ENCODE measurements at places on chromosomes 2 and 18. TPM values are rescaled to one million over a fixed set of nuclear protein-coding genes. Genes with fewer than 3 reads are reported as not detected.

Gene MEP1B
- total RNA-seq: not detected

Gene VWA3B
- total RNA-seq: not detected

Gene HSPE1
- total RNA-seq: 292 TPM

Gene SLC4A5
- 0.17 TPM for total RNA-seq

- DNase-seq: no peak
Observed at GRCh38 chr2:195473862-195474261, 183.2 kb upstream of the SLC39A10 start.

DNA sequence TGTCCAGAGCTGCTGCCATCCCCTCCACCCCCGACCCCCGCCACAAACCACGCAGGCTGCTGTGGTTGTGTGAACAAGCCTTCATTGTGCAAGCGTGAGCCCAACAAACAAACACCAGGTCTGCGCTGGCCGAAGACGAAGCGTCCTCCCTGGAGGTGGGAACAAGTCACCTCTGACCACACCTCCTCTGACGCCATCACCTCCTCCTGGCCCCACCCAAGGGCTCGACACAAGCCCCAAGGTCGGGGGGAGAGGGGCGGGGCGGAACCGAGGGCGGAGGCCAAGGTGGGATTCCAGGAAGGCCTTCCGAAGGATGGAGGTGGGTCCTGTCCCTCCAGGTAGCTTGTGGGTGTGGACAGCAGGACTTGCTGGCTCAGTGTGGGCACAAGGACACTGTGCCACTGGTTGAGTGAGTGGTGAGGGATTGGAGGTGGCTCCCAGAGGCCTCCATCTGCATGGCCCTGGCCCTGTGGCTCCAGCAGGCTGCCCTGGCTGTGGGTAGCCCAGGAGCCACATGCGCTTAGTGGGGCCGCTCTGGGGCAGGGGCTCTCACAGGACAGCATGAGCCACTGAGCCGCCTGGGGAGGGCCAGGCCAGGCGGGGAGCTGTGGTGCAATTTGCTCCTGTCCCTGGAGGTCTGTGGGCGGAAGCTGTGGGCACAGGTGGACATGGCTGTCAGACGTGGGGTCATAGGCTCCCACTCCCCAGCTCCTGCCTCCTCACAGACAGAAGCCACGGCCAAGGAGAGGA is 7.4 kb upstream of the GPR17 start:
- no peak for DNase-seq

DNA sequence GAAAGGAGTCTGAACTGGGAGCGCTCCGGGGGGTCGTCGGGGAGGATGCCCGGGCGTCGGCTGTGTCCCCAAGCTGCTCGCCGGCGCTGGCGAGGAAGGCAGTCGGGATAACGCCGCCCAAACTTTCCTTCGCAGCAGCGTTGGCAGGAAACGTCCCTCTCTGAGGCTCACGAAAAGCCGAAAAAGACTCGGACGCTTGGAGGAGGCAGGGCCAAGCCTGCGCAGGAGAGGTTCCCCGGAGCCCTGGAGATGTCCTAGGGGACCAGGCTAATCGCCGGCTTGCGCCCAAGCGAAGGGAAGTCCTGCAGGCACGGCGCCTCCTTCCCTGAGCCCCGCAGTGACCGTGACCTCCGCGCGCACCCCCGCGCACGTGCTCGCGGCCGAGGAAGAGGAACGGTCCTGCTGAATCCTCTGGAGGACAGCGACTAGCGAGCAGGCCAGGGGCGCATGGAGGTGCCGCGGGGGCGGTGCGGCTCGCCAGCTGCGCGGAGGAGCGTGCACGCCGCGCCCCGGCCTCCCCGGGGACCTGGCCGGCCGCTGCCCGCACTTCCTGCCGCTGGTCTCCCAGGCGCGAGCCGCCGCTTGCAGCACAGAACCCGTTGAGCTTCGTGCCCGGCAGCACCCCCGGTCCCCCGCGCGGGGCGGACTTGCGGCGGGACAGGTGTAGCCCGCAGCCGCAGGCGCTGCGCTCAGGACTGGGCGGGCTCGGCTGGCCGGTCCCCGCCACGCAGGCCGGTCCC is at the start of gene SH3RF3:
TSS of gene SH3RF3 (plus strand) at position 590 of the 740 bp plus-strand sequence.
- DNase-seq: peak; percentile 31

DNA sequence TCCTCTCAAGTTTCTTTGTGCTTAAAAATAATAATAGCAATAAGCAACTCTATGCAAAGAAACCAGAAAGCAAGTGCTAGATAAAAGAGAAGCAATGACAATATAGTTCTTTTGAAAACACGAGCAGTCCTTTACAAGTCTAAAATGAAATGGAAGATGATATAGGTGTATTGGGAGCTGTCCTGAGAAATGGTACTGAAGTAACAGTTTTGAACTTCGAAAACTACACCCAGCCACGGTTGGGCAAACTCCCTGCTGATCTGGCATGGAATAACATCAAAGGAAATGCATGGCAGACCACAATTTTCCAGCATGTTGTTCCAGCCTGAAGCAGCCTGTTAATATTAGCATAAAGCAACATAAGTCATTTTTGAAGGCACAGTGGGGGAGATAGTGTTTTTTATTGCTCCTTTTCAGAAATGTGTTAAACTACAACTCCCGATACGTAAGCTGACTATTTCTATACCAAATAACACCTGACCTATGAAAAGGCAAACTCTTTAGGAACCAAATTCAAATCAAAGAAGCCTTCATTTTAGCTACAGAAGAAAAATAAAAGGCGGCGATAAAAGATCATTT is 596.1 kb upstream of the KLHL29 start:
- no peak for DNase-seq

- DNase-seq: no peak
Observed at GRCh38 chr2:198102856-198103255, 298.5 kb downstream of the PLCL1 start.

DNA sequence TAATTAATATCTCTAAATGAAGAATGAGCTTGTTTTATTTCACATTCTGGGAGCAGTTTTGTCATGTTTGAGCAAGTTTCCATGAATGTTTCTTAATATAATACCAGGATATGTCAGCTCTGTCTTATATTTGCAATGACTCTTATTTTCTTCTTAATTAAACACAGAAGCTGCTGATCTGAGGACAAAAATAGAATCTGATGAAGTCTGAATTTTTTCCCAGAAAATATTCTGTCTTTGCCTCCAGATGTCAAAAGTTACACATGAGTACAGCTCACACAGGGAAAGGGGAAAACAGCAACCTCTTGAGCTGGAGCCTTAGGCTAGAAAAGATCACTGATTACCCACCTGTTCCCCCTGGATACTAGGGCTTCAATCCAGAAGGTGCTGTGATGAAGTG is 606.6 kb upstream of the SYT4 start:
- no peak for DNase-seq

DNA sequence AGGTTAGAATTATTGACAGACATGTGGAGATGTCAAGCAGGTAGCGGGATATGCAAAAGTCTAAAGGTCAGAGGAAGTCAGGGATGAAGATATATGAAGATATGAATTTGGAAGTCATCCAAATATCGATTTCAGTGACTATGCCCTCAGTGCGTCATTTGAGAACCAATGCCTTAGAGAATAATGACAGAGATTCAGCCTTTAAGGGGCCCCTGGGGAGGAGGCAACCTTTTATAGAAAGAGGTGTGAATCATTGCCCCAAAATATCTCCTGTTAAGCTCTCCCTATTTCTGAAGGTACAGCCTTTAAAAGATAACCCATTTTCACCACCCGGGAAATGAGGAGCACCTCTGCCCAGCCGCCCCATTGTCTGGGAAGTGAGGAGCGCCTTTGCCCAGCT is 223.4 kb downstream of the NCKAP5 start:
- no peak for DNase-seq

DNA sequence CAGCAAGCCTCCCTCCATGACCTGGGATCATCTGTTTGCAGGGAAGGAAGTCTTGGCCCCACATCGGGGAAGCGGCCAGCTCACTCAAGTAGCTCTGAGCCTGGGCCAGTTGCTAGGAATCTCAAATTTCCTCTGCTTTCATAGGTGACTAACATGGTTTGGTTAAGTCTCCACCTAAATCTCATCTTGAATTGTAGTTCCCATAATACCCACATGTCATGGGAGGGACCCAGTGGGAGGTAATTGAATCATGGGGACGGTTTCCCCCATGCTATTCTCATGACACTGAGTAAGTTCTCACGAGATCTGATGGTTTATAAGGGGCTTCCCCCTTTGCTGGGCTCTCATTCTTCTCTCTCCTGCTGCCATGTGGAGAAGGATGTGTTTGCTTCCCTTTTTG is 75.2 kb downstream of the LBH start:
- no peak for DNase-seq

GRCh38 chr2:240140920-240141319 is 462 bp upstream of the OTOS start:
- no peak for DNase-seq

GRCh38 chr18:9048808-9049494 is 53.5 kb upstream of the NDUFV2 start:
- DNase-seq: peak; percentile 32

GRCh38 chr2:86790134-86790675 is 508 bp downstream of the CD8A start:
- DNase-seq: no peak

DNA sequence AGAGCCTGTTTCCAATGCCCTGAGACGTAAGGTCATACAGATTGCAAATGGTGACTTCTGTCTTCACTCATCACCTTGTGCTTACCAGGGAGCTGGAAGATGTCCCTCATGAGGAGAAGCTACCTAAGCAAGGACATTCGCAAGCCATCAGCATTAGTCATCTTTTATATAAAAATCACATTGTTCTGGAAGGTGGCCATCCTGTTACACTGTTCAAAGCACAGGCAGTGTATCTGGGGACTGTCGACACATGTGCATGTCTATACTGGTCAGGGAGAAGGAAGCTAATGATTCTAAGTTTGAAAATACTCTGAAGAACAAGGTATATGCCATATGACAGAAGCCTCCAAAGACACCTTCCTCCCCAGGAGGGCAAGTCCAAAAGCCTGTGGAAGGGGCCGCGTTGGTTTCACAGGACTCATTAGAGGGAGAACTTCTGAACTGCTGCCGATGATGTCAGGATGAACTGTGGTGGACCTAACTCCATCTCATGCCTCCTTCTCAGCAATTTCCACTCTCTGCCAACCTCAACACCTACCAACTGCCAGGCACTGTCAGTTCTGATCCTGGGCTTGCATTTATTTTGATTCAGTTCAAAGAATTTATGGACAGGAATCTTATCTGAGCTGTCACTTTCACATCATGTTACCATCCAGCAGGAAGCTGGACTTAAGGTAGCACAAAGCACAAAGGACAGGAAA is 39.4 kb downstream of the DNER start:
- no peak for DNase-seq

DNA sequence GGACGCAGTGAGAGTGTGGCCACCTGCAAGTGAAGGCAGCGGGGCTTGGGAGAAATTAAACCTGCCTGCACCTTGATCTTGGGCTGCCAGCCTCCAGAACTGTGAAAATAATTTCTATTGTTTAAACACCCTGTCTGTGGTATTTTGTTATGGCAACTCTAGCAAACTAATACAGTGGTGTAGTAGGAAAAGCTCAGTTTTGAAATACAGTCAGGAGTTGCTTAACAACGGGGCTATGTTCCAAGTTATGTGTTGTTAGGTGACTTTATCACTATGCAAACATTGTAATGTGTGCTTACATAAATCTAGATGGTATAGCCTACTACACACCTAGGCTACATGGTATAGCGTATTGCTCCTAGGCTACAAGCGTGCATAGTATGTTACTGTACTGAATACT is 93.4 kb upstream of the FN1 start:
- DNase-seq: peak; percentile 85

DNA sequence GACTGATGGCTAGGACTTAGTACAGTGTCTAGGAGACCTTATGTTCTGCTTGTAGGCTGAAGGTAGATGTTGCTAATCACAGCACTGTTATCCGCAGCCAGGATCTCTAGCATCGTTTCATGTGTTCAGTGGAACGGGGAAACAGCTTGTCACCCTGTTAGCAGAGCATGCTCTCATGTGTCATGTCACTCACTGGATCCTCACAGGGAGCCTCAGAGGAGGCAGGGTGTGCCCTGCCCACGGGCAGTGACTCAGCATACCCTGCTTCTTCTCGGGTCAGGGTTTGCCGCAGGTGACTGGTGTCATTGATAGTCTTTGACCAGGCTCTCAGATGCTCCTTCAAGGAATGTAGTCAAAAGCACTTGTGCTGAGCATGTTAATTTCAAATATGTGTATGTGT is 44.4 kb downstream of the RPIA start:
- DNase-seq: no peak

DNA sequence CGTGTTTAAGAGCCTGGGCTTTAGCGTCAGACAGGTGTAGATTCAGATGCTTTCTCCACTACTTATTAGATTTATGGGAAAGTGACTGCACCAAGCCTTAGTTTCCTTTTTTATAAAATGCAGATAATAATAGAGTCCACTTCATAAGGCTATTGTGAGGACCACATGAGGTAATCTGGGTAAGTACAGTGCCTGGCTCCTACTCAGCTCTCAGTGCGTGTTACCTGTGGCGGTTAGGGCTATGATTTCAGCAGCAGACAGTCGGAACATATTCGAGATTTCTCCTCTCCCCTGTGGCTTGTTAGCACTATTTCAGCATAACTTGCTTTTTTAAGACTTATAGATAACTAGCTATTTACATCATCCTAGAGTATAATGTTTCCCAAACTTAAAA is 32.0 kb downstream of the MAP3K20 start:
- no peak for DNase-seq

All from foreskin keratinocyte (primary cell).